ENCODE measurements at places on chromosomes 12 and 14.
A peak's percentile ranks its signal among the peaks of the same experiment; 100 is the strongest.

- no peak for DNase-seq
Observed at GRCh38 chr12:112803620-112804282, 12.2 kb downstream of the RPH3A start.

- peak; percentile 36 for DNase-seq
Observed at GRCh38 chr12:95633049-95633731, 81.9 kb upstream of the USP44 start.

GRCh38 chr12:109131154-109132050 is 15.0 kb downstream of the ACACB start:
- no peak for DNase-seq

DNA sequence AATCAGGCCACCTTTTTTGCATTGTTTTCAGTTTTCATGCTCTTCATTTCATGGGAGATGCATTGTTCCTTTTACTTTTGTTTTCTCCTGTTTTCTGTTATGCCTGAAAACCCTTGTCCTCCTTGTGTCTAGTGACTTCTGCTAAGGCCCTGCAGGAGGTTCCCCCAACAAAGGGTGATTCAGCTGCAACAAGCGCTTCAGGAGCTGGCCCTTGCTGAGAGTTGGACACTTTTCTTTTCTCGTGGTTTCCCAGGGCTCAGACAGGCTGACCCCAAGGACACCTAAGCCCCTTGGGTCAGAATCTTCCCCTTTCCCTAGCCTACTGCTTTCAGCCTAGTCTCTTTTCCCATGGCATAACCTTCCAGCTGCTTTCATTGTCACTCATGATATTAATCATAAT is 98.9 kb downstream of the PLXNC1 start:
- no peak for DNase-seq

DNA sequence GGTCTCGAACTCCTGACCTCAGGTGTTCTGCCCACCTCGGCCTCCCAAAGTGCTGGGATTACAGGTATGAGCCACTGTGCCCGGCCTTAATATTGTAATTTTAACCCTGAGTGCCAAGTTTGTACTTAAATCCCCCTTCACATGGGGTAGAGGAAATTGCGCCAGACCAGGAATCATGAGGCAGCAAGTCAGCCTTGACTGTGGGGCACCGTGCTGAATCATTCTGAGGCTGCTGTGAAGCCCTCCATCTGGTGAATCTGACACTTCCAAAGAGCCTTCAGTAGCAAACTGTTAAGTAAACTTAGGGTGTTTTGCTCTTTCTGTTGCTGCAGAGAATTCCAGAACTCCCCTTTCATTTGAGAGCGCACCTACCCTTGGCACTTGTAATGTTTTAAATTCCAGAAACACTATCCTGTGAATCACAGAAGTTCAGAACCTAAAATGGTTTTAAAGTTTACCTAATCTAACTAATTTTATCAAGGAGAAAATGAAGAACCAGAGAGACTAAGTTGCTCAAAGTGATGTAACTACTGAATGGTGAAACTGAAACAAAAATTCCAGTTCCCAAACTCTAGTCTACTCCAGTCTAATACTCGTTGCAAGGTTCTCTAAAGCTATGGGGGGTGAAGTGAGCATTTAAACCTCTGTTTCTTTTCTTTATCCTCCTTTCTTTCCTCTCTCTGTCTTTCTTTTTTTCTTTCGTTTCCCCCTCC is 7.5 kb downstream of the HEBP1 start:
- no peak for DNase-seq
